ENCODE measurements at places on chromosomes 3 and 15.
A peak's percentile ranks its signal among the peaks of the same experiment; 100 is the strongest.

DNA sequence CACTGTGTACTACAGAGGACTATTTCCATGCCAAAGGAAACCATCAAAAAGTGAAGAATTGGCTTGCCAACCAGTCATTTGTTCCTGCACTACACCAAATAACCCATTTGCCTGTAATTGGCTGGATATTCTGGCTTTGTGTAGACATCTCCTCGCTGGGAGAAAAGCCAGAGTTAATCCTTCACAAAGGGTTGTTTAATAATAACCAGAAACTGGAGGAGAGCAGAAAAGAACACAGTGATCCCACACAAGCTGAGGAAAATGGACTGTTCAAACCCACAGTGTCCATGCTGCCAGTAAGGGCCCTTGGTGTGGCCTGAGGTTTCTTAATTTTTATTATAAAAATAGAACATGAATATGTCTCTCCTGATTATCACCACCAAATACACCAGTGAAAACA, 294.0 kb downstream of the RORA start:
- DNase-seq = no peak

GRCh38 chr3:131503320-131503635, 507 bp upstream of the MRPL3 start:
- no peak for DNase-seq

DNA sequence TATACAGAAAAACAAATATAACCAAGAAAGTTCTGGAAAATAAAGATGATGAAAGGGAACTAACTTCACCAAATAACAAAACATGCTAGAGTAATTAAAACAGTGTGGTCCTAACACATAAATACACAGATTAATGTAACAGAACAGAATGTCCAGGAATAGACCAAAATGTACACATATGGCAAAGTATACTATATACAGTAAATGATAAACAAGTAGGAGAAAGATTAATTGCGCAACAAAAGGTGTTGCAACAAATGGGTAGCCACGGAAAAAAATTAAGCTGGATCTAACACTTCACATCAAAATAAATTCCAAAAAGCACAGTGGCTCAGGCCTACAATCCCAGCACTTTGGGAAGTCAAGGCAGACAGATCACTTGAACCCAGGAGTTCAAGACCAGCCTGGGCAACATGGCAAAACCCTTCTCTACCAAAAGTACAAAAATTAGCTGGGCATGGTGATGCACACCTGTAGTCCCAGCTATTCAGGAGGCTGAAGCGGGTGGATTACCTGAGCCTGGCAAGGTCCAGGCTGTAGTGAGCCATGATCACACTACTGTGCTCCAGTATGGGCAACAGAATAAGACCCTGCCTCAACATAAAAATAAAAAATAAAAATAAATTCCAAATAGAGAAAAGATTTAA, 19.8 kb downstream of the SCAP start:
- no peak for DNase-seq

GRCh38 chr3:42159706-42160472, 68.7 kb downstream of the TRAK1 start:
- DNase-seq = peak; percentile 89

- no peak for DNase-seq
Observed at GRCh38 chr3:121223116-121223515, 315.1 kb downstream of the STXBP5L start.

DNA sequence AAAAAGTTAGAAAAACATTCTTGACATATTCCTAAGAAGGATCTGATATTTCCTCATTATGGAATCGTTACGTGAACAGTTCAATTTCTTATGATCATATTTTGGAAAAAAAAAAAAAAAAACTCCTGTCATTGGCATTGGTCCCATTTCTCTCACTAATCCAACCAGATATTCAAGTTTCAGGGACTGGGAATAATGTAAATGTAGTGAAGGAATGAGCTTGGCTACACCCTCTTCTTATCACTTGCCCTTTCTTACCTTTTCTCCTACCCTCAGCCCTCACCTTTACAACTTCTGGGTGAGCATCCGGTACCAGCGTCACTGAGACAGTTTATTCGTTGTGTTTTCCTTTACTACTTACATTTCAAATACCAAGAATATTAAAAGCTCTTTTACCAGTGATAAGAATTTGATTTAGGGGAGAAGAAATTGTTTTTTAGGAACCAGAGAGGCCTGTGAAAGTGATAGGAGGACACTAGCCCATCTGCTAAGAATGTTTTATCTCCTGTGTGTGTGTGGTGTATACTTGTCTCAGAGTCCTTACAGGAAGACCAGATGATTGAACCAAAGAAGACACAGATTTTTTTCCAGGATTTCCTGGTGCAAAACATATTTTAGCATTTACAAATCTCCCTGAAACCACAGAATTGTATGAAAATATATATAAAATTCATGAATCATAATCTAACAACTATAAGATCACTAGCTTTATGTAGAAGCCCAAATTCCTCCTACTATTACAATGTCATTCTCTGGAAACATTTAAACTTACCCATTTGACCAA, 946.7 kb downstream of the ZPLD1 start:
- DNase-seq = no peak

GRCh38 chr3:59463253-59463652, 413.4 kb upstream of the CFAP20DC start:
- no peak for DNase-seq

DNA sequence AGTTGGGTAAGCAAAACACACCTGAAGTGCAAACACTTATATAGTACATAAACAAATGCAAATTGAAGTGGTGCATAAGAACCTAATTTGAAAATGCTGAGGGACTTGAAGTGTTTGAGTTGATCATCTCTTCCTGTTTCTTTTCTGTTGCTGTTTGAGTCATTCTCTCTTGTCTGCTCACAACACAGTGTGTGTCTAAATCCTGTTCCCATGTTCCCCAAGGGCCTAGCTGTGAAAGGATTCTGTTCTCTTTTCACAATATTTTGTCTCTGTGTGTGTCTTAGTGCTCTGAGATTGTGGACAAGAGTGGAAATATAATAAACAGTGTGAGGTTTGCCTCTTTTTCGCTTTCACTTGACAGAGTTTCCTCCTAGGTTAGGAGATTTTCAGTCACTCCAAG, 6.1 kb downstream of the CD96 start:
- DNase-seq = no peak

- DNase-seq = no peak
Observed at GRCh38 chr15:92880796-92881195, 19.3 kb upstream of the CHD2 start.

DNA sequence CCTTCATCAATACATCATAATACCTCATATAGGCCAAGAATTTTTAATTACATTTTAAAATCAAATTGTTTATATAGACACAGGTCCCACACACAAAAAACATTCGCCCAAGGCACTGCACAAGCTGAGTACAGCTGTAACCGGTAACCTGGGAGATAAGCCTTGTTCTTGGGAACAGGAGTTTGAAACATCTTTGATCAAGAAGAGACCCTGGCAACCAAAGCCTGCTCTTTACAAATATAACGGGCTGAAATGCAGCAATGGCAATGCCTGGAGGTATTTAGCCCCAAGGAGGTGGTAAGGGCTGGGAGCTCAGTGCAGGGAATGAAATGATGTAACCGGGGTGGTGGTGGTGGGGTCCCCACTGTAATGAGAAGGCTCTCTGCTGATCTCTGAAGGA, 7.2 kb upstream of the CORO2B start:
- DNase-seq = no peak

DNA sequence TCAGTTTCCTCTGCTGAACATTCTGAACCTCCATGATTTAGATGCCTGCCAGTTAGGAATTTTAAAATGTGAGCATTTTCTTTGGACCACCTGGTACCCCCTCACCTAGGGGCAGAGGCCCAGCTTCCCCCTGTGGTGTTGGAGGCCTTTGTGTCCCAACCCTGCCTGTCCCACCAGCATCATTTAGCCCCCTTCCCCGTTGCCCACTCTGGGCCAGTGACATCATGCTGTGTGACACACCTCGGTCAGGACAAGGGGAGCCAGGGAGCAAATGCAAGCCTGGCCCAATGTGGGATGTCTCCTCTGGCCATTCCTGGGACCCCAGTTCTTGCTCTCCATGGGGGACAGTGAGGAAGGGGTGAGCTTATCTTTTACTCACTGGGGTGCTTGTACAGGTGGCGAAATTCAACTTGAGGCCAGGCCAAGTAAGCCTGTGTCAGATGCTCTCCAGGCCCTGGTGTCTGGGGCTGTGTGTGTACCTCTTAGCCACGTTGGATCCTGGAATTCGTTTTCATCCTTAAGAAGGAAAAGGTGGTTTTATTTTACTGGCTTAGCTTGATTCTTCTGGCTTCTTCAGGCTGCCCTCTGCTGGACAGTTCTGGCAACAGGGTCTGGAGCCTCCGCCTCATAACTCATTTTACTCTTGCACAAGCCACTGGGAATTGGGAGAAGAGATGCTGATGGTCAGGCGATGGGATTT, 49.7 kb upstream of the MYZAP start:
- DNase-seq = peak; percentile 81

GRCh38 chr3:15010664-15011063, 54.5 kb downstream of the MRPS25 start:
- DNase-seq = no peak

DNA sequence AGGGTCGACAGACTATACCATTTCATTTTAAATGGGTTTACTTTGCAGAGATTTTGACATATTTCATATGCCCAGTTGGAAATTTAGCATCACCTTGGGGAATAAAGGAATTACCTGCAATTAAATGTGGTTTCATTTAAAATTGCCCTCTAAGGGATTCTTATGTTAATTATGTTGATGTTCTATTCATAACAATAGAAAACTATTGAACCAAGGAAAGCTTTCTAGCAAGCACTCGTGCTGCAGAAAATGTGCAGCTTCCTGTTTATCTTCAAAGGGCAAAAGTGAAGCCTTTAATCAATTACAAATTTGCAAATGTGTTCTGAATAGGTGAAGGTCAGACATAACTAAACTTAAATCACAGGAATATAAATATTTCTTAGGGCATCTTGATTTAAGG, 352.1 kb downstream of the CHST2 start:
- no peak for DNase-seq

DNA sequence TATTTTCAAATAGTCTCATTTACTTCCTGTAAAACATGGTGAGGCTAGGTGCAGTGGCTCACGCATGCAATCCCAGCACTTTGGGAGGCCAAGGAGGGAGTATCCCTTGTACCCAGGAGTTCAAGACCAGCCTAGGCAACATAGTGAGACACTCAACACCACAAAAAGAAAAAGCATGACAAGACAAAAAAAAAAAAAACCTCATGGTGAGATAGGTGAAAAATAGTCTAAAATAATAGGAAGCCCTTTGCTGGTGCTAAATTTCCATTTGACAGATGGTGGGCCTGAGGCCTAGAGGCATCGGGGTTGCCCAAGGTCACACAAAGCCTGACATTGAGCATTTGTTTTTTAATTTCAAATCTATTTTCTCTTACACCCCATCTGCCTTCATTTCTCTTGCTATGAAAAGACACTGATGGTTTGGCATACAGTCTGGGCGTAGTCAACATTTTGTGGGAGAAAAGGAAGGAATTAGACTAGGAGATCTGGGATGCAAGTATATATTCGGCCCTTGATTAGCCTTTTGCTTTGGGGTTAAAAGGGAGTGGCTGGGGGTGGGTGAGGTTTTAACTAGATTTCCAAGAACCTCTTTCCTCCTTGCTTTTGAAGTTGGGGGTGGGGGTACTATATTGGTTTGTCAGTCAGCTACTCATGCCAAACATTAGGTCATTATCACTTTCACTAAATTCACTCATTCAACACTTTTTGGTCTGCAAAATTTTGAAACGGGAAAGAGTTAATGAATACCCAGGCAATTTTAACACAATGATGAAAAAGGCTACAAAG, 11.3 kb downstream of the RAB8B start:
- no peak for DNase-seq

DNA sequence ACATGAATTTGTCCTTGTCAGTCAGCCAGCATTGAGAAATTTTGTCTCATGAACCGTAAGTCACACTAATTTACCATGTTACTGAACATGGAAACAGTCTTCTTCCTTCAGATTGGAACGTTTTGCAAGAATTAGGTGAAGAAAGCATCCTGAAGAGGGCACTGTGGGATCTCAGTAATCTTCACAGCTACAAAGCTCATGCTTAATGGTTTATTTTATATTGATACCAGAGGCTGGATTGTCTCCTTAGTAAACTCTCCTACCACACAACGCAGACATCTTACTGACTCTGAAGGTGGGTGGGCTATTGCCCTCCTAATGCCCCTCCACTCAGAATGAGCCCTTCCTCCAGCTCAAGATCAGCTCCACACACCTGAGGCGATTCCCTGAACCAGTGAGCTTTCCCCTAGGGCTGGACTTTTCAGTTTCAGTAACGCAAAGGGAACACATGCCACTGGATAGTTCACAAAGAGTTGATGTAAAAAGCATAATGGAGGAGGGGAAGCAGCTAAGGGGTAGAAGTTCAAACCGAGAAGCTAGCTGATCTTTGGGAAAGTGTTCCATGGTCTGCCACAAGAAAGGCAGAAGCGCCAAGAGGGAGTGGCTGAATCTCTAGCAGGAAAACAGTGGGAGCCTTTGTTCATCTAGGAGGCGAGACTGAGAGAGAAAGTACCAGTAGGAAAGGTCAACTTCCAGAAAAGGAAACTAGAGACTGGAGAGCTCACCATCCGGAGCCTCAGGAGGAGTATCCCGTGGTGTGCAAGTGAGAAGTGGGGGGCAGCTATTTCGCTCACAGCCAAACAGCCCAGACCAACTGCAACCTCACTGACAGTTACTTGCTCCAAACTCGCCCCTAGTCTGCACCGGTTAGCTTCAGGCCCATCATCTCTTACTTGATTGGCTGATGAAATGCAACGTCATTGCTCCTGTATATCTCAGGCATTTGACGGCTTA, at the start of gene SLC9C1:
SLC9C1 (minus strand) TSS at position 849 of the 954 bp plus-strand sequence. CDS start 7,425 bp downstream, outside the sequence.
- peak; percentile 37 for DNase-seq

DNA sequence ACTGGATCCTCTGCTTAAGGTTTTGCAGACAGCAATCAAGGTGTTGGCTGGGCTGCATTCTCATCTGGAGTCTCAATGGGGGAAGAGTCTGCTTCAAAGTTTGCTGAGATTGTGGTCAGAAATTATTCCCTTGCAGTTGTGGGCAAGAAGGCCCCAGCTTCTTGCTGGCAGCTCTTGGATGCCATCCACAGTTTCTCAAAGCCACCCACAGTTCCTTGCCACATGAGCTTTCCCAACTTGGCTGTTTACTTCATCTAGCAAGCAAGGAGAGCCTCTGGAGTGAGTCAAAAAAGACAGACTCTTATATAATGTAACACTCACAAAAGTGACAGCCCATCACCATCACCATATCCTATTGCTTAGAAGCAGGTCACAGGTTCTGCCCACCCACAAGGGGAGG, 62.1 kb upstream of the ABHD2 start:
- no peak for DNase-seq

DNA sequence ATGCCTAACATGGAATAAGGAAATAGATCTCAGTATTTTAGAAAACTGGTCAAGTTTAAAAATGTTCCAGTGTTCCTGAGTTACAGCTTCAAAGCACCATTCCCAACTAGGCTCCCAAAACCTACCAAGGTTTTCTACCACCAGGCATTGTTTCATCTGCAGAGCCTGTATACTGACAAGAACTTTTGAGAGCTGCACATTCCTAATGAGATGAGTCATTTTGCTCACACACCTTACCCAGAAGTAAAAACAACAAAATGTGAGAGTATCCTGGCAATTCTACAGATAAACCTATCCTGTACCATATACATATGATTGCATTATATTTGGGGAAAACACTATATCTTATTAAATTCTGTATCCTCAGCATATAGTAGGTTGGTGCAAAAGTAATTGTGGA, 90.7 kb downstream of the ATP8B4 start:
- DNase-seq = no peak

- no peak for DNase-seq
Observed at GRCh38 chr3:62228467-62228866, 144.9 kb downstream of the FEZF2 start.
